ENCODE measurements at places on chromosomes 4 and X.
A peak's percentile ranks its signal among the peaks of the same experiment; 100 is the strongest.

DNA sequence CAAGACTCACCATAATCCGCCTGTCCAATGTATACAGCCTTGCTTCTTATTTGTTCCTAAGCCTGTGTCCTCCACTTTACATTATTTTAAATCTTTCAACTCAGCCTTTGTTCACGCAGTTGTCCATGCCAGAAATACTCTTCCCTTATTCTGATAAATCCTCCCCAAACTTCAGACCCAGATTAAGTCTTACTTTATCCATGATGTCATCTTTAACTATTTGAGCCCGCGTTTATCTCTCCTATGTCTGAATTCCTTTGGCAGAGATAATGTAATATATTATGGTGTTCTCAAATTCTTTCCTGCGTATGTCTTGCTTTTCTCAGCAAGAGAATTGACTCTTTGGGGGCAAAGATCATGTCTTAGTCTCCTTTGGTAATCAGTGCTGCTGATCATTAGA lies 129.6 kb downstream of the LUZP4 start:
- DNase-seq, result no peak

- DNase-seq, result no peak
These were observed 75.5 kb downstream of the AMMECR1 start for GRCh38 chrX:110242371-110242770.

- DNase-seq, result no peak
These were observed 242.5 kb upstream of the FAT4 start for GRCh38 chr4:125072269-125072668.

DNA sequence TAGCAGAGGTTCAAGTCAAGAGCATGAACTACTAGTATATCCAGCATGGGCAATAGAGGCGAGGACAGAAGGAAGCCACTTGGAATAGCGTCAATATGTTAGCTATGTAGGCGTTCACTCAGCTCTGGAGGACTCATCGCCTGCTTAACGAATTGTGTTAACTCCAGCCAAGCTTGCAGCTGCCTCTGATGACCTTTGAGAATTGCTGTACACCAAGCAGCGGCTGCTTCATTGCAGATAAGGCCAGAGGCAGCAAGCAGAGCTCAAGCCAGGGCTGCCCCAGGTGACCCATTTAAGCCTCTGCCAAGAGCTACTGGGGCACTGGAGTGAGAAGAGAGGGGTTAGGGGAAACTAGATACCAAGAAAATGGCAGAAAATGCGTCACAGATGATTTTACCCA lies 160.2 kb upstream of the IGFBP7 start:
- DNase-seq, result no peak

GRCh38 chr4:184620212-184620867 lies 28.9 kb downstream of the CASP3 start:
- DNase-seq, result no peak

DNA sequence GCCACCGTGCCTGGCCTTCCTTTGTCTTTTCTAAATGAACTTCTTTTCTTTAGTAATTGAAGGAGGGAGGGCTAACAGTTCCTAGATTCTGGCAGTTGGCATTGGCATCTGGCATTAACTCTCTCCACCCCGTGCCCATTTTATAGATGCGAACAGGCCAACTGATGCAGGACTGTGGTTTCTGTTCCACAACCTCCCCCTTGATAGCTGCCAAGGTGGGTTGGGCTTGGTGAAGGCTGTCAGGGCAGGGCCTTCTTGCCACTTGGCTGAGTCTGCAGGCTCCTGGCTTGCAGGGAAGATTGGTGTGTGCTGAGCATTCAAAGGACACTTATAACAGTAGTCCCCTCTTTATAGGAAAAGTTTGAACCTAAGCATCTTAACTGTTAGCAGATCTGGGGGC lies 4.3 kb downstream of the SOWAHD start:
- DNase-seq, result no peak

DNA sequence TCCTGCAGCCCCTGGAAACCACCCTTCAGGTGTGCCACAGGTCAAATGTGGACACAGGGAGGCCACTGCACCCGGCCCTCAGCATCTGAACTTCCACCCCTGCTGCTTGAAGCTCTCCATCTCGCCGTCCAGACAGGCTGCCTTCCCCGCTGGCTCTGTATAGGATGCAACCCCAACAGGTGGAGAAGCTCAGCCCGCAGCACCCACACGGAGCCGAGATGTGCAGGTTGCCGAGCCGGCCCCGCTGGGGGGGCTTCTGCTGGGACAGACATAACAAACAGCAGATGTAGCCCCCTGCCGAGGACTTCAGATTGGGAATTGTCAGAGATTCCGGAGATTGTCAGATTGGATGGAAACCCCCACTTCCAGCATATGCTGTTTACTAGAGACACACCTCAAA lies 20.5 kb downstream of the TMEM187 start:
- DNase-seq, result no peak

DNA sequence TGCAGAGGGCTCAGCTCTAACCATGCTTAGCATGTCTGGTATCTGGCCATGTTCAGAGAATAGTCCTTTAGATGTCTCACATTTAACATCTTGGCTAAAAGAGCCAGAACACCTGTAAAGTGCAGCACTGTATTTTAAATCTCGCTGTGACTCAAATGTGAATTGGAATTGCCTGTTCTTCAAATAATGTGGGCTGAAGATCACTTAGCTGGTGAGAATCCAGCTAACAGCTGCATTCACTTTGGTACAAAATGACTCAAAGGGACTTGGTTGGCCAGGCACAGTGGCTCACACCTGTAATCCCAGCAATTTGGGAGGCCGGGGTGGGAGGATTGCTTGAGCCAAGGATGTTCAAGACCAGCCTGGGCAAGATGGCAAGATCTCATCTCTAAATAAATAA lies 63.5 kb upstream of the PLAC8 start:
- no peak for DNase-seq

- DNase-seq, result peak; percentile 2
These were observed 36.4 kb upstream of the RBM41 start for GRCh38 chrX:107154787-107155620.

DNA sequence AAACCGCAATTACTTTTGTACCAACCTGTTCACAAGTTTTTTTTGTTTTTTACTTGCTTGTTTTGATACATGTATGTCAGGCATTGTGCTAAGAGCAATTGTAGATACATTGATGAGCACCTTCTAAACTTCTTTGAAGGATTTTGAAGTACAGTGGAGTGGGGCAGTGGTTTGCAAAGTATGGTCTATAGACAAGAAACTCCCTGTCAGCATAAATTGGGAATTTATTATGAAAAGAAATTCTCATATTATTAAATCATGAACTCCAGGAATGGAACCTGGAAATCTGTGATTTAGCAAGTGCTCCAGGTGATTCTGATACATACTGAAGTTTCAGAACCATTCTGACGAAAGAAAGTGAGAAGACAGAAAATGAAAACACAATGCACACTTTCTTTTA lies 733.4 kb downstream of the C4orf33 start:
- no peak for DNase-seq

DNA sequence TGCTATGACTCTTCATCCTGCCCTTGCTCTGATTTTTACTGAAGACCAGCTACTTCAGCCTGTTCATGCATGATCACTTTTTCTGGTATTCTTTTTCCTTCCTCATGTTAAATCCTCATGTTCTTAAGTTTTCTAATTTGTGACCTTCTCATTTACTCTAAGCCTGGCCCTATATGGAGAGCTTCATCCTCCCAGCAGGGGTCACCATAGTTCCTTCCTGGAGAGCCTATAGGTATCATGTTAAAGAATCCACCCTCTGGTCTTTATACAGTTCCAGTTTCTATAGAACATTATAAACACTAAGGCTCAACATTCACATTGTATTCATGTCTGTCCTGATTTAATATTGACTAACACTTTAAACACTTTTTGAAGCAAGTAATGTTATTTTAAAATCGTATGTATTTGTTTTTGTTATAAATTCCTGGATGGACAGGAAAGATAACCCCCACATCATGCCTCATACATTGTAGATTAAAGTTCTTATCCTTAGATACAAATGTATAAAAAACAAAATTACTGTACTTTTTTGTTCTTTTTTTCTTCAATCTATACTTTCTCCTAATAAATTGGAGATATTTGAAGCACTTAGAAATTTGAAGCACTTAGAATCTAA lies 53.8 kb upstream of the OTUD4 start:
- peak; percentile 43 for DNase-seq

DNA sequence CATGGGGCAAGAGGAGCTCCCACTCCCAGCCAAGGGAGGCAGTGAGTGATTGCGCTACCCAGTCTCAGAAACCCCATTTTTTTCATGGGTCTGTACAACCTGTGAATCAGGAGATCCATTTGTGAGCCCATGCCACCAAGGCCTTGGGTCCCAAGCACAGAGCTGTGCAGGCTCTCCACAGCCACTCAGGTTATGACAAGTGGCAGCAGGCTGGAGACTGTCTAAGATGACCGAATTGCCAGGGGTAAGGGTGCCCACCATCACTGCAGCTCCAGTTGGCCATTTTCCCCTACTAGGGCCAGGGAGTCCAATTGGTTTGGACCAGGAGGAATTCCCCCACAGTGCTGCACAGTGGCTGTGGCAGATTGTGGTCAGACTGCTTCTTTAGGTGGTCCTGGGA lies 407.5 kb upstream of the KLHL4 start:
- DNase-seq, result no peak

DNA sequence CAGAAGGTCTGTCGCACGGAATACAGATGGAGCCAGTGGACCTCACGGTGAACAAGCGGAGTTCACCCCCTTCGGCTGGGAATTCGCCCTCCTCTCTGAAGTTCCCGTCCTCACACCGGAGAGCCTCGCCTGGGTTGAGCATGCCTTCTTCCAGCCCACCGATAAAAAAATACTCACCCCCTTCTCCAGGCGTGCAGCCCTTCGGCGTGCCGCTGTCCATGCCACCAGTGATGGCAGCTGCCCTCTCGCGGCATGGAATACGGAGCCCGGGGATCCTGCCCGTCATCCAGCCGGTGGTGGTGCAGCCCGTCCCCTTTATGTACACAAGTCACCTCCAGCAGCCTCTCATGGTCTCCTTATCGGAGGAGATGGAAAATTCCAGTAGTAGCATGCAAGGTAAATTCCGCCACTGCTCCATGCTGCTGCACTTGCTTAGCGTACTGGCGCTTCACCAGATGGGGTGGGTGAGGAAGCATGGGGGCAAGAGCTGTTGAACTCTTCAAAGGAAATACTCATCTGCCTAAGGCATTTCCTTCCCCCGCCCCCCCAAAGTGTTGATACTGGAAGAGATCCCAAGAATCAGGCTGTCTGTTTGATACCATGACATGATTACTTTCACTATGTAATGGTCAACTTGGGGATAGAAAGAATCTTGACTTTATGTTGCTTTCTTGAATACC lies 24.8 kb downstream of the KLF3 start:
- no peak for DNase-seq

GRCh38 chrX:42247241-42247640 lies 323.9 kb upstream of the CASK start:
- no peak for DNase-seq

GRCh38 chrX:105098812-105099211 lies 121.7 kb downstream of the TEX13A start:
- no peak for DNase-seq

- no peak for DNase-seq
These were observed 6.6 kb upstream of the GUF1 start for GRCh38 chr4:44671636-44672035.

- DNase-seq, result no peak
These were observed 4.0 kb downstream of the JAKMIP1 start for GRCh38 chr4:6196324-6196723.

DNA sequence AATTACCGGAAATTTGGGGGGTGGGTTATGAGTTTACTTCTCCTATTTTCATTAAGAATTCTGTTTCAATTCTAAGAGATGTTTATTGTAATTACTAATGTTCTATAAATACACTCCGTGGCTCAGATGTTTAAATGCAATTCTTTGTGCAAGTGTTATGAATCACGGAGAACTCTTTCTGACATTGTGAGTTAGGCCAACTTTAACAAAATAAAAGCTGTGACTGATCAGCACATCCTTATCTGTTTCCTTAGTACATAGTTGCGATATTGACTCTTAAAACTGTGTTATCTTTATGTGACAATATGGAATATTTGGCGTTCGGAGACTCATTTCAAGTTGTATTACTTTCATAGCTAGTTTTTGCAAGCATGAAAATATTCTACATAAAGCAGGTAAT lies 902 bp downstream of the KLHL4 start:
- no peak for DNase-seq

DNA sequence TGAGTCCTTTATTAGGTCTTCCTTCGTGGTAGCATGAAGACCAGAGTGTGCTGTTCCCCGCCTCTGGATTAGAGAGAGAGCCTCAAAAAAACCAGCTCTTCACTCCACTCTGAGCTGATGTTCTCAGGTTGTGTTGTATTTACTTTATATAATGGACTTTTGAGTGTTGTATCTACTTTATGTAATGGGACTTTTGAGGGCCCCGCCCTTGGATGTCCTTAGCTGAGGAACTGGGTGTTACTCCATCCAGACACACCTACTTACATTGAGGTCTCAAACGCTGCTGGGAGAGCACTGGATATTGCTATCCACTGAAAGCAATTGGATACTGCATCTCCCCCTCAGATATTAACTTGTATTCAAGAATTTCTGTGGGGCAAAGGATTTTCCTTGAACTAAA lies 28.2 kb downstream of the ATP8A1 start:
- no peak for DNase-seq

DNA sequence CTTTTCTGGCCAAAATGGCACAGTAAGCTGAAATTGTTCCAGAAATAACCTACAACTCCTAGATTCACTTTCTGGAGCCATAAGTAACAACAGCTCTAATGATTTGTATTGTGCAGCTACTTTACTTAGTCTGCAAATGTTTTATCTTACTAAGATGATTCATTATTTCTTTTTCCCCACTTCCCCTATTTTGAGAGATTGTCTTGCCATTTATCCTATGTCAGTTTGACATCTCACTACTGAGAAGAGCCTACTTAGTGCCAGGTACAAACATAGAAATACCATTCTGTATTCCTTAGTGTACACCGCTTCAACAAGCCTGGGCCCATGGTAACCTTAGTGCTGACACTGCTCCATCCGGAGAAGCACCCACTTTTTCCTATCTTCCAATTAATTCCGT lies 13.8 kb upstream of the STK26 start:
- DNase-seq, result no peak

- no peak for DNase-seq
These were observed 27.3 kb upstream of the RBBP7 start for GRCh38 chrX:16897445-16897844.

GRCh38 chrX:12878536-12878935 lies 11.7 kb downstream of the TLR7 start:
- no peak for DNase-seq

DNA sequence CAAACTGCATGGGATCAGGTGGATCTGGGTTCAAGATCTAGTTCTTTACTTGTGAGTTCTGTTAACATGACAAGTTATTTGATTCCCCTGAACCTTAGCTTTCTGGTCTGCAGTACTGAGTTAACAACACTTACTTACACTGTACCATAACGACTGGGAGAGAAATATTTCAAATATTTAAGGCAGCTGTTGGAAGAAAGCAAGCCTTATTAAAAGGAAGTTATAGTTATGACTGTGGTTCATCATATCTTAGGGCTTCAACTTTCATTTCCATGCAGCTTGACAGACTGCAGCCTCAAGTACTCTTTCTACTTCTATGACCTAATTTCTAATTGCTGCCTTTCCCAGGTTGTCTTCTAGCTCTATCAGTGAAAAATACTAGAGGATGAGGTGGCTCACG lies 40.0 kb upstream of the PDGFRA start:
- no peak for DNase-seq

GRCh38 chrX:42714981-42715700 lies 62.8 kb downstream of the PPP1R2C start:
- peak; percentile 57 for DNase-seq
